ENCODE measurements at places on chromosomes 2 and 18.

GRCh38 chr2:16055848-16056580, 115.7 kb downstream of the MYCN start:
- DNase-seq, result no peak

GRCh38 chr2:30872797-30873196, 65.6 kb upstream of the CAPN13 start:
- no peak for DNase-seq

DNA sequence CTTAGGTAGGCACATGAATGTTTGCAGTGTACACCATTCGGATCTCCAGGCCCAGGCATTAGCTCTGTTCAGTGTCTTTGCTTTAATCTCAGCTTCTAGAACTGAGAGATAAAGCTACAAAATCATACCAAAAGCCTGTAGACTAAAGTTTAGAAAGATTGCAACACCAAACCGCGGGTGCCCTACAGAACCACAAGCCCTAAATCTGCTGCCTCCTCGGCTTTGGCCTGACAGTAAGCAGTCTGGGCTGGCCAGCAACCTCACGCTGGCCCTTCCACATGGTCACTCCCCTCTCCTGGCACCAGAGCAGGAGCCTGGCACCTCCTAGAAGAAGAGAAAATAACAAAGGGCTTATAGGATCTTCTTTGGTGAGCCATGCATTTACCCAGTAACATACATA, 8.9 kb upstream of the OSR1 start:
- DNase-seq, result no peak

- DNase-seq, result no peak
Measured at GRCh38 chr2:196288006-196288538, 116.7 kb upstream of the STK17B start.

- no peak for DNase-seq
Measured at GRCh38 chr2:100350661-100351185, 28.4 kb upstream of the LONRF2 start.

GRCh38 chr18:21000667-21001066, 110.9 kb downstream of the ROCK1 start:
- no peak for DNase-seq

GRCh38 chr2:59734743-59735142, 818.7 kb downstream of the BCL11A start:
- DNase-seq, result no peak

- no peak for DNase-seq
Measured at GRCh38 chr2:10982931-10983701, 71.4 kb downstream of the KCNF1 start.

- DNase-seq, result no peak
Measured at GRCh38 chr18:3180325-3180724, 39.4 kb downstream of the MYOM1 start.

- DNase-seq, result no peak
Measured at GRCh38 chr2:197985029-197985638, 180.7 kb downstream of the PLCL1 start.

DNA sequence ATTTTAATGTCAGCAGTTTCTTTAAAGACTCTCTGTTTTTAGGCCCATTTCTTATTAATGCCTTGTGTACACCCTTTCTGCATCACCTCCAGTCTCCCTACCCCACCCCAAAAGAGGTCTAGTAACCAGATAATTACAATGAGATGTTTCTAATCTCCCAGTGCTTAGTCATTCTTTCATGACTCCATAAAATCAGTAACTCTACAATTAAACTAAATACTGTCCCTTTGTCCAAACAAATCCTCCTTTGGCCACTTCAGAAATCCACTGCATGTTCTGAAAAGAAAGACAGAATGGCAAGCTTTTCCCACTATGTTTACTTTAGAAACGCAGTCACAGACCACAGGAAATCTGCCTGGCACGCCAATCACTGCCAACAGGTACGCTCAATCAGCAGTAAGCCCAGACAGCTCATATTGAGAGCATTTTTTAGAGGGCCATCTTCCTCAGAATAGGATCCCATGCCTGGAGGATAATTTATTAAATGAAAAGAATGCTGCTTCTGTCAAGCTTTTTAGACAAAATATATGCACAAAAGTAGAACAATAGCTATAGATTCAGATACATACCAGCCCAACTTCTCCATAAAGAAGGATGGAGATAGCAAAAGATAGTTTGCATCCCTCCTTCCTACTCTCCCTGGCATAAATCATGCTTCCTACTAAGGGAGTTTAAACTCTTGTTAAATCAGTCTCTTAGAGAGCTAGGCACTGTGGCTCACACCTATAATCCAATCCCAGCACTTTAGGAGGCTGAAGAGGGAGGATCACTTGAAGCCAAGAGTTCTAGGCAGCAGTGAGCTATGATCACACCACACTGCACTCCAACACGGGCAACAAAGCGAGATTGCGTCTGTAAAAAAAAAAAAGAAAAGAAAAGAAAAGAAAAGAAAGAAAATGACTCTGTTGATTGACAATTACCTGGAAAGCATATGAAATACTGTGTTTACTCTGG, 14.6 kb downstream of the CLASP1 start:
- no peak for DNase-seq

GRCh38 chr2:54724560-54725342, 1.3 kb downstream of the EML6 start:
- no peak for DNase-seq

All from amniotic stem cell (primary cell).